ENCODE measurements at places on chromosomes 13 and 19.

DNA sequence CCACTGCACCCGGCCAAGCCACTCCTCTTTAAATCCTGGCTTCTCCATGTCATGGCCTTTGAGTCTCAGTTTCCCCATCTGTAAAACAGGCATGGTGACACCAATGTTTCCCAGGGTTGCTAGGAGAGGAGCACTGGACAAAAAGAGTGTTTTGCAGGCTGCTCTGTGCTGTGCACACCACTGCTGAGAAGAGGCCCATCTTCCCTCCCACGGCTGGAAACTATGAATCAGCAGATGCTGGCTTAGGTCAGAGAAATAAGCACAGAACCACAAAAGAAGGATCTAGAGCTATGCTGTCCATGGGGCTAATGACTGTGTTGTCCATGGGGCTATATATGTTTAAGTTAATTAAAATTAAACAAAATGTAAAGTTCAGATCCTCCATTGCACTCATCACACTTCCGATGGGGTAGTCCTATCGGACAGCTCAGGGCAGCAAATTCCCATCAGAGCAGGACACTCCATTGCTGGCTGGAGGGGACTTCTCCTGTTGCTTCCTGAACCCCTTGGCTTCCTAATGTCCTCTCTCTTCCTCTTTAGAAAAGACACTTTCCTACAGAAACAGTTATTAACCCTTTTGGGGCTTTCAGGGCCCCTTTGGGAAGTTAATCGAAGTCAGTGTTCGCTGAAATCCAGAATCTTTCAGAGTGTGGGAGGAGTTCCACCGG is 37.1 kb downstream of the TSHZ3 start:
- peaks cover under 1% of the 10 kb centered on the region for H3K4me1 ChIP-seq
- H3K27me3 ChIP-seq: no peaks in the 10 kb centered on the region
- no peak overlapping the region for H3K4me3 ChIP-seq
- H3K36me3 ChIP-seq: no peaks in the 10 kb centered on the region

DNA sequence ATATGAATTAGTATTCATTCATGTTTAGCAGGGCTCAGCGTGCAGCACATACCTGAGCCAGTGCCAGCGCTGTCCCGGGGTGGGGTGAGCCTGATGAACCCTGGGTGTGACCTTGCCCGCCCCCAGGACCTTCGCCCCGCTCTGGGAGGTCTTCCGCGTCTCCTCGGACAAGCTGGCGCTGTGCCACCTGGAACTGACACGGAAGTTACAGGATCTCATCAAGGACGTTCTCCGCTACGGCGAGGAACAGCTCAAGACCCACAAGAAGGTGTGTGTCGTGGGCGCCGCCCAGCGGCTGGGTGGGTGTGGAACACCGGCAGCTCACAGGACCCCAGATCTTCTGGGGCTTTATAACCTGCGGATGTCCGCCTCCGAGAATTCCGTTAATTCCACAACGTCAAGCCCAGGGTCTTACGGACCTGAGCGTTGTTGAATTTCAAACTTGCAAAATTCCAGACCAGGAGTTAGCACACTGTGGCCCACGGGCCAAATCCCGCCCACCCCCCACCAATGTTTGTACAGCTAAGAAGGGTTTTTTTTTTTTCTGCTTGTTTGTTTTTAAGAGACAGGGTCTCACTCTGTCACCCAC is 15.4 kb downstream of the FCHO1 start:
- H3K36me3 ChIP-seq: no peaks in the 10 kb centered on the region
- peaks cover 2% of the 10 kb centered on the region for H3K4me1 ChIP-seq
- H3K27ac ChIP-seq: no peak overlapping the region
- peak; percentile 75 for DNase-seq
- H3K4me3 ChIP-seq: no peak overlapping the region

- no peak overlapping the region for H3K27ac ChIP-seq
- DNase-seq: no peak
- H3K4me1 ChIP-seq: no peaks in the 10 kb centered on the region
- H3K27me3 ChIP-seq: no peaks in the 10 kb centered on the region
Measured at GRCh38 chr13:75486146-75487062, 4.4 kb upstream of the TBC1D4 start.

DNA sequence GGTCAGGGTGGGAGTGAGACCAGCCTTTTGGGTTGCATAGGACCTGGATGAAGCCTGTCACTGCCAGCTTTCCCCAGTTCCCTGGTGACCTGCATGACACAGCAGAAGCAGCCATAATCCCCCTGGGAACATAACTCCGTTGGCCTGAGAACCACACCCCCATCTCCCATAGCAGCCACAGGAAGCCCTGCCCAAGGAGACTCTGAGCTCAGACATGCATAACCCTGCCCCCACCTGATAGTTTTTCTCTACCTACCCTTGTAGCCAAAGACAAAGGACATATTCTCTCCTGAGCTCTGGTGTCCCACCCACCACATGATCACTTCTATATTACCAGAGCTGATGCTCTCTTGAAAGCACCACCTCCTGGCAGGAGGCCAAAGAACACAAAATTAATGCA is 413.5 kb upstream of the HTR2A start:
- no peaks in the 10 kb centered on the region for H3K27me3 ChIP-seq
- no peaks in the 10 kb centered on the region for H3K4me1 ChIP-seq
- no peak overlapping the region for H3K4me3 ChIP-seq
- DNase-seq: no peak
- no peaks in the 10 kb centered on the region for H3K36me3 ChIP-seq
- no peak overlapping the region for H3K27ac ChIP-seq

- no peak overlapping the region for H3K27ac ChIP-seq
- H3K4me1 ChIP-seq: no peaks in the 10 kb centered on the region
- no peak overlapping the region for H3K4me3 ChIP-seq
- H3K27me3 ChIP-seq: no peaks in the 10 kb centered on the region
- H3K36me3 ChIP-seq: no peaks in the 10 kb centered on the region
Measured at GRCh38 chr13:76707360-76707759, 178.8 kb downstream of the KCTD12 start.

- no peaks in the 10 kb centered on the region for H3K27me3 ChIP-seq
- H3K27ac ChIP-seq: no peak overlapping the region
- no peak for DNase-seq
- H3K36me3 ChIP-seq: no peaks in the 10 kb centered on the region
- H3K4me3 ChIP-seq: no peak overlapping the region
Measured at GRCh38 chr19:8196271-8196927, 12.8 kb upstream of the CERS4 start.

GRCh38 chr19:12411893-12412292 is 10.8 kb upstream of the ZNF799 start:
- H3K27ac ChIP-seq: no peak overlapping the region
- peak overlapping the region; percentile 8 for H3K4me3 ChIP-seq
- no peak for DNase-seq

GRCh38 chr13:71068041-71068440 is 799.0 kb downstream of the DACH1 start:
- H3K27me3 ChIP-seq: no peaks in the 10 kb centered on the region
- no peak overlapping the region for H3K27ac ChIP-seq
- H3K4me1 ChIP-seq: no peaks in the 10 kb centered on the region
- no peak overlapping the region for H3K4me3 ChIP-seq
- no peaks in the 10 kb centered on the region for H3K36me3 ChIP-seq

GRCh38 chr13:93499991-93500390 is 273.4 kb downstream of the GPC6 start:
- no peak overlapping the region for H3K27ac ChIP-seq
- H3K4me1 ChIP-seq: no peaks in the 10 kb centered on the region
- no peak overlapping the region for H3K4me3 ChIP-seq
- DNase-seq: no peak
- no peaks in the 10 kb centered on the region for H3K36me3 ChIP-seq

- H3K27me3 ChIP-seq: no peaks in the 10 kb centered on the region
- peak overlapping the region; percentile 47 for H3K4me3 ChIP-seq
- DNase-seq: peak; percentile 86
- H3K4me1 ChIP-seq: peaks cover 8% of the 10 kb centered on the region
Measured at GRCh38 chr19:4327252-4327876, 11.3 kb downstream of the STAP2 start.

DNA sequence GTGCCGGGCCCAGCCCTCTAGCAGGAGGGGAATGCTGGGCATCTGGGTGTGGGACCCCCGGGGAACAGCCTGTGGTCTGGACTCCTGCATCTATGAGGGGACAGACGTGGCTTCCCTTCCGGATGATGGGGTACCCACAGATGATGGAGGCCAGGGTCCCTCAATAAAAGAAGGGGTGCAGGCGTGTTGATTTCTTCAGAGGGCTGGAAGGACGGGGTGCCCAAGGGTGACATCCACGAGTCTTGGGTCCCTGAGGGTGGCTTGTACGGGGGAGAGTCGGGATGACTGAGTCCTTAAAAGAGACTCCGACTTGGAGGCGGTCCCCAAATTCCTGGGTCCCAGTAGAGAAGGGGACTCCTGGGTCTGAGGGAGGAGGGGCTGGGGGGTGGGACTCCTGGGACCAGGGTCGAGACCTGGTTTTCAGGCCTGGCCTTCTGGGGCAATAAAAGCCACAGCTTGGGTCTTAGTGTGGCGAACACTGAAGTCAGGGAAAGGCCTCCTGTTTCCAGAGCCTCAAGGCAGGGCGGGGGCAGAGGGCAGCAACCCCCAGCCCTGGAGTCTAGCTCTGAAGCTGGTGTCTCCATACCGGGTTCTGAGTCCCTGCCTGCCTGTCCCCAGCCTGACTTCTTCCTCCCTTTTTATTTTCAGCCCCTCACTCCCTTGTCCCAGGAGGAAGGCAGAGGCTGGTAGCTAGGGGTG is 459 bp upstream of the GRIN2D start:
- no peak overlapping the region for H3K27ac ChIP-seq
- H3K36me3 ChIP-seq: peaks cover 2% of the 10 kb centered on the region
- no peaks in the 10 kb centered on the region for H3K27me3 ChIP-seq
- DNase-seq: no peak

DNA sequence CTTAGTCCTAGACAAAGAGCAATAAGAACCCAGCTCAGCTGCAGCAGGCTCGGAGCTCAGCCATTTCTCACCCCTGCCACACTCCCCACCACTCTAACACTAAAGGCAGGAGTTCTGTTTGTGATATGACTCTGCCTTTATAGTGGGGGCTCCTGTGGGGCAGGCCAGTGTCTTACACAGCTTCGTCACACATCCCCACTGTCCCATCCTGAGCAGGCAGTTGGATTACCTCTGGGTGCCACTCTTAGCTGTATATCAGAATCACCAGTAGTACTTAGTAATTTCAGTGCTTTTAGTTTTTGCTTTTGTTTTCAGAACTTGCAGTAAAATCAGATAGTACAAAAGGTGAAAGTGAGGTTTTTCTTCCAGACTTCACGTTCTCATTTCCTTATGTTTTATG is 16.8 kb downstream of the SAMD4B start:
- no peak overlapping the region for H3K4me3 ChIP-seq
- DNase-seq: no peak
- H3K27me3 ChIP-seq: no peaks in the 10 kb centered on the region

DNA sequence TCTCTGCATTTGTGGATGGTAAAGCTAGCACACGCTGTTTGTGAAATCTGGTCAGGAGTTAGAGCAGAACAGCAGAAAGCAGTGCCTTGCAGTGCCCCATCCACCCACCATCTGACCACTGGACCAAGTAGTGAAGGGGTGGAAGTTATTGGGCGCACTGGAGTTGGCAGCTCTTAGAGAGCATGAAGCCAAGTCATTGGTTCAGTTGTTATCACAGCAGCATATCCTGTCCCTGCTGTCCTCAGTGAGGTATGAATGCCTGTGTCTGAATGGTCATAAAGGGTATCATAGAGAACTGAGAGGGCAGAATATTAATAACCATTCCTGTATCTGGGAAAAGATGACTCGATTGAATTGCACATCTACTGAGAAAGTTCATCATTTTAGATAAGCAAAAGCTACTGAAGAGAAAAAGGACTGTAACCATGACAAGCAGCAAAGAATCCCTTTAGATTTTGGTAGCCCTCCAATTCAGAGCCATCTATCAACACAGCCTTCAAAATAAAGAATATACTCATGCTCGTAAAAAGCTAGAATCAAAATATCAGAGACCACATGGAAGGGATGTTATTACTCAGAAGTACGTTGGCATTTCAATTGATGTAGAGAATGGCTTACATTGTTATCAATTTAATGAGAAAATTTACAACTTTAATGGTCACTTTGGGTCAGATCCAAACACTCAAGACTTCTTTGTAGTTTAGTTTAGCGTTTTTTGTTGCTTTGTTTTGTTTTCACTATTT is 919.0 kb downstream of the EFNB2 start:
- H3K4me3 ChIP-seq: no peak overlapping the region
- H3K36me3 ChIP-seq: no peaks in the 10 kb centered on the region
- no peaks in the 10 kb centered on the region for H3K4me1 ChIP-seq
- H3K27me3 ChIP-seq: peaks cover 8% of the 10 kb centered on the region
- H3K27ac ChIP-seq: no peak overlapping the region
- no peak for DNase-seq

DNA sequence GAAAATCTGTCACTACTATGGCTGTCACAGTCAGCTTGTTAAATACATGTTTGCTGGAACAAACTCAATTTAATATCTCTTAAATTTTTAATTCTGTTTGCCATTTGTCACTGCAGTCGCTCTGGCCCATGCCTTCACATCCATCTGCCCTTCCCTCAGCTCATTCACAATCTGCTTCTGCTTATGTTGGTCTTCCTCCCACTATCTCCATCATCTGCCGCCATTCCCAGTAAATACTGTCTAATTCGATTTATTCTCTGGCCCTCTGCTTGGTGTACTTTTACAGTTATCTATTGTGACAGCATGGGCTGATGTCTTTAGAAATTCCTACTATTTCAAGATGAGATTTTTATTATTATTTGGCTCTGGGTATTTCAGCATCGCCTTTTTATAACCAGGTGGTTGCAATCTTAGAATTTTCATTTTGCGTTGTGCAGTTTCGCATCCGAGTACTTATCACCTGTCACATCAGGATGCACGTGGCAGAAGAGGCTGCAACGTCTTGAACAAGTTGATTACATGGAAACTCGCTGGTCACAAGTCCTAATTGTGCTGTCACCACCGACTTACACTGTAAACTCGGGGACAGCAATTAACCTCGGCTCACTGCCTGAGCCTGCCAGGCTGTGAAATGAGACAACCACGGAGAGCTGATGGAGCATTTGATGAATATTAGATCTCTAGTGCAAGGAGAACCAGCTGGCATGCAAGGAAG is 158.4 kb downstream of the MYO16 start:
- no peak overlapping the region for H3K27ac ChIP-seq
- no peak for DNase-seq
- H3K27me3 ChIP-seq: no peaks in the 10 kb centered on the region
- no peaks in the 10 kb centered on the region for H3K4me1 ChIP-seq
- no peak overlapping the region for H3K4me3 ChIP-seq

- no peaks in the 10 kb centered on the region for H3K36me3 ChIP-seq
- peak overlapping the region; percentile 34 for H3K27ac ChIP-seq
- H3K4me3 ChIP-seq: no peak overlapping the region
- no peaks in the 10 kb centered on the region for H3K27me3 ChIP-seq
- DNase-seq: no peak
Measured at GRCh38 chr13:51235756-51236490, 13.7 kb downstream of the FAM124A start.

GRCh38 chr13:104632736-104633135 is 1566.5 kb upstream of the SLC10A2 start:
- no peak for DNase-seq
- H3K4me3 ChIP-seq: no peak overlapping the region
- H3K4me1 ChIP-seq: no peaks in the 10 kb centered on the region
- H3K27me3 ChIP-seq: no peaks in the 10 kb centered on the region

All from liver (tissue), 10 donors.